Endothelial cell (in vitro differentiated cells): ENCODE measurements at places on chromosomes 3 and 15.

DNA sequence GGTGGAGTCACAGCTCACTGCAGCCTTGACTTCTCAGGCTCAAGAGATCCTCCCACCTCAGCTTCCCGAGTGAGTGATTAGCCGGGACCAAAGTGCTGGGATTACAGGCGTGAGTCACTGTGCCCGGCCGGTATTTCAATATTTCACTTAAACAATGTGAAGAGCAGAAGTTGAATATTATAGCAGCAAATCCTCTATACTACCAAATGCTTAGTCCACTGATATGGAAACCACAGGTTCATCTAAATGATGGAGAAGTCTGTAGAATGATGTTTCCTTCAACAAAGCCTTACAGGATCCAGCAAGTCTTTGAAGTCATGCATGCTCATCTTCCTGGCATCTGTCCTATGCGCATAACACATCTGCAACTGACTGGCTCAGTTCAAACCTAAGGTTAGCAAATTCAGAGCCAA lies 20.3 kb upstream of the UACA start:
- no peak for DNase-seq

DNA sequence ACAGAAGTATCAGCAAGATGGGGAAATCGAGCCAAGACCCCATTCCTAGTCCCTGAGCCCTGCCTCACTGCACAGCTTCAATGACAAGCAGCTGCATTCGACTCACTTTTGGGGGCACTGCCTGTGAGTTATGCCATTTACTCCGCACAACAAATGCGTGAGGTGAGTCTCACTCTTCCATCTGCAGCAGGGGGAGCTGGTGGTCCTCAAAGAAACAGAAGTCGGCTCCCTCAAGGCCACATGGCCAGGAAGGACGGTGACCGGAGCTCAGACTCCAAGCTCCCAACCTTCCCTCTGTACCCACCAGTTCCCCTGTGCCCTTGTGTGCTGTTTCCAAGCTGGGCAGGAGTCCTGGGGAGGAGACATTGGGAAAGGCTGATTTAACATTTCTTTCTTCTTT lies 127.7 kb upstream of the IQSEC1 start:
- peak; percentile 34 for DNase-seq

- DNase-seq: no peak
These were observed 118.7 kb downstream of the NUP210 start for GRCh38 chr3:13301286-13301987.

DNA sequence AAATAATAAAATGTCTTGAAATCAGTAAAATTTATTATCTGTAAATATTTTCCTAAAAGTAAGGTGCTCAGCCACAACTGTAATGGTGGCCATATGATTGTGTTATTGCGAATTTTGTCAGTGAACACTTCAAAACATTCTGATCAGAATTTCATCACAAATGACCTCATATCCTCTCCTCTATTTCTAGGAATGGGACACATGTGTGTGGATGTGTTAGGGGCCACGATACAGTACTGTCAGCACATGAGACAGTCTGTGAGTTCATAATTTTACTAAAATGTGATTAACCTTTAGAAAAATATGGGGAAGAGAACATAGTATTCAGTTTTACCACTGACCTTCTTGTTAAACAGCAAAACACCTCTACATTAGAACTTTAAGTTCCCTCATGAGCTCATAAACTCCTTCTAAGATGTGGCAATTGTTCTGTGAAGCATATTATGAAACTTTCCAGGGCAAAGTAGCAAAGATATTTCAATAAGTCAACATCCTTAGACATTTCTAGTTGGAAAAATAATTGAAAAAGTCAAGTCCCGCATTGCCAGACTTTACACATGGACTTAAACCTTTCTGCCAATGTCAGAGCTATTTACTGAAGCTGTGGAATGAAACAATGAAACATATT lies 158.2 kb upstream of the ABI3BP start:
- DNase-seq: no peak

GRCh38 chr3:58034738-58035523 lies 26.7 kb downstream of the FLNB start:
- no peak for DNase-seq

GRCh38 chr3:123695152-123695551 lies 110.3 kb upstream of the HACD2 start:
- DNase-seq: no peak

GRCh38 chr3:185900228-185900627 lies 37.6 kb downstream of the TRA2B start:
- DNase-seq: no peak

DNA sequence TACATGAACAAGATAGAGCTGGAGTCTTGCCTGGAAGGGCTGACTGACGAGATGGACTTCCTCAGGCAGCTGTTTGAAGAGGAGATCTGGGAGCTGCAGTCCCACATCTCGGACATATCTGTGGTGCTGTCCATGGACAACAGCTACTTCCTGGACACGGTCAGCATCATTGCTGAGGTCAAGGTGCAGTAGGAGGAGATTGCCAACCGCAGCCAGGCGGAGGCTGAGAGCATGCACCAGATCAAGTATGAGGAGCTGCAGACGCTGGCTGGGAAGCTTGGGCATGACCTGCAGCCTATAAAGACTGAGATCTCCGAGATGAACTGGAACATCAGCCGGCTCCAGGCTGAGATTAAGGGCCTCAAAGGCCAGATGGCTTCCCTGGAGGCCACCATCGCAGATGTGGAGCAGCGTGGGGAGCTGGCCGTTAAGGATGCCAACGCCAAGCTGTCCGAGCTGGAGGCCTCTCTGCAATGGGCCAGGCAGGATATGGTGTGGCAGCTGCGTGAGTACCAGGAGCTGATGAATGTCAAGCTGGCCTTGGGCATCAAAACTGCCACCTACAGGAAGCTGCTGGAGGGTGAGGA lies 5.5 kb upstream of the LARP6 start:
- DNase-seq: no peak

- DNase-seq: no peak
These were observed 19.1 kb downstream of the TYRO3 start for GRCh38 chr15:41577863-41578735.

GRCh38 chr3:33787328-33788009 lies 11.0 kb upstream of the PDCD6IP start:
- peak; percentile 52 for DNase-seq

- no peak for DNase-seq
These were observed 31.7 kb downstream of the GPR149 start for GRCh38 chr3:154398084-154398967.

GRCh38 chr3:194204042-194204987 lies 68.4 kb downstream of the HES1 start:
- peak; percentile 24 for DNase-seq

- DNase-seq: no peak
These were observed 43.4 kb downstream of the ARMC8 start for GRCh38 chr3:138230525-138230924.

DNA sequence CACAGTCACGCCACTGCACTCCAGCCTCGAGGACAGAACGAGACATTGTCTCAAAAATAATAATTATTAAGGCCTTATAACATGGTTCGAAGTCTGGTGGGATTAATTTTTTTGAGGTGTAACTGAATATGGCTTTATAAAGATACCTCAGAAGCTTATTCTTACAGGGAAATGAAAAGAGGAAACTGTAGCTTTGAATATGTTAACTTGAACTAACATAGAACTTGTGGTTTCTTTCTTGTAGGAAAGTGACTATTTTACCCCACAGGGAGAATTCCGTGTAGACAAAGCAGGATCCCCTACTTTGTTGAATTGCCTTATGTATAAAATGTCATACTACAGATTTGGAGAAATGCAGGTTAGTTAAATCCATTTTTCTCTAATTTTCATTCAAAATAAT lies 96.3 kb downstream of the STT3B start:
- no peak for DNase-seq

- no peak for DNase-seq
These were observed 12.0 kb upstream of the CTXND1 start for GRCh38 chr15:80264031-80264430.

DNA sequence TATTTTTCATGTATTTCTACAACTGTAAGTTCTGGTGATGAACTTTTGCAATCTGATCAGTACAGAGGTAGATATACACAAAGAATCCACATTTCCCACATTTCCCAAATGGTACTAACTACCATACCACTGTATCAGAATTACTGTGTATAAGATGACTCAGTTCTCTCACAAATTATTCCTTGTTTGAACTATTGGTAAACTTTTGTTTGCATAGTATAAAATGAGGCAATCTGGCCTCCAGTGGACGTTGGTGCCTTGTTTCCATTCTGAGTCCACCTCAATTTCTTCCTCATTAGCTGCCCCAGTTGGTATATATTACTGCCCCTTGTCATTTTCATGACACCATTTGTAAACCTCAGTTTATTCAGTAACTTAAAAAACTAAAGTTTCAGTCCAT lies 38.5 kb downstream of the SPTSSB start:
- no peak for DNase-seq

GRCh38 chr3:147113293-147114044 lies 292.9 kb downstream of the ZIC4 start:
- no peak for DNase-seq

DNA sequence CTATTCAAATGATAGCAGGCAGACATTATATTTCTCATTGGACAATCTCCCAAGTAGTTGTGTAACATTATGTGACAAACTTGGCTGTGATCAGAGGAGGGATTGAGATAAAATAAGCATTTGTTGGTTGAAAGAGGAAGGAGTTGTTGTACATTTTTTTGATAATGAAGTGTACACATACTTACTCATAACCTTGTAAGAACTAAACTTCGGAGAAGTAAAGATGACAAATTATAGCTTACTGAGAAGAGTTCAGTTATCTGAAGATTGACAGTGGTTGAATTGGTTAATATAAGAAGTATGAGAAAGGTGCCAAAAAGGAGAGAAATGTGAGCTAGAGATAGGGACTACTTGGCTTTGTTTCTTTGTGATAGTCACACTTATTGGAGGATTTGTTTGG lies 32.6 kb downstream of the STT3B start:
- DNase-seq: no peak

DNA sequence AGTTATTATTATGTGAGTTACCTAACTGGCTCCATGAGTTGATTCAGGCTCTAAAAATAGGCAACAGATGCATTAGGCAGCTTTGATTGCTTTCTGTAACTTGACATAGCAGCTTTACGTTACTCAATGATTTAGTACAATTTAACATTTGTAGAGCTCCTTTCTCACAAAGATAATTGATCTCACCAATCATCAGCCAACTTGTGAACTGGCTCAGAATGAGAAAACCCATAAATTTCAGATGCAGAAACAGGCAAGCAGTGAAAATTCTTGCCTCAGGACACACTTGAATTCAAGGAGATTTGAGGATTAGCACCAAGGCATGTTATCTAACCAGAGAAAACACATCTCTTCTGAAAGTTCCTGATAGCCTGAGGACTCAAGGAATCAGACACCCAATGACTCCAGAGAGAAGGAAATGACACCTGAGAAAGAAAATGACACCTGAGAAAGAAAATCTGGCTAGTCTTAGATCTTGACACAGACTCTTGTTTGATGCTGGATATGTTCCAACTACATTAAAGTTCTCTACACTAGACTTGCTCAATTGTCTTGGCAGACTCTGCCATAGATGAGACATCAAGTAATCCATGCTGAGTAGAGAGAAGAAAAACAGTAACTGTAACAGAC lies 315.1 kb upstream of the CBLB start:
- no peak for DNase-seq

- DNase-seq: no peak
These were observed 32.4 kb downstream of the LRRC28 start for GRCh38 chr15:99283717-99284116.

- no peak for DNase-seq
These were observed 8.3 kb upstream of the PRR23C start for GRCh38 chr3:139052802-139053600.

- DNase-seq: no peak
These were observed 48.4 kb downstream of the CCNL1 start for GRCh38 chr3:157111518-157111917.

GRCh38 chr15:88440021-88440420 lies 27.2 kb downstream of the MRPL46 start:
- DNase-seq: no peak

- DNase-seq: no peak
These were observed 68.4 kb downstream of the DPH6 start for GRCh38 chr15:35477312-35478262.

DNA sequence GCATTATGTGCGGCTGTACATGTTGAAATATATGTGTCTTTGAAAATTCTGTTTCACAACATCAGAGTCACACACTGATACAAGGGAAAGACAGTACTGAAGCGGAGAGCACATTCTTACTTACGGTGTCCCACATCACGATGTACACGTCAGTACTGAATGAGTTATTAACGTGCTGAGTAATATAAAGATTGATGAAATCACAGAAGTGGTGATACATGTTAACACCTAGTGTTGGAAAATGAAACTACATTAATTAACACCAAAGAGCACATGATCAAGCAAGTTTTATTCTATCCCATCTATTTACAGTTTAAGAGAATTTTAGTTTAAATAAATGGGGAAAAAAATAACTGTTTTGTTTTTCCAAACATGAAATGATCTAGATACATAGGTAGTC lies 15.6 kb downstream of the EOGT start:
- DNase-seq: no peak

- no peak for DNase-seq
These were observed 39.8 kb downstream of the CEMIP start for GRCh38 chr15:80819001-80819400.

DNA sequence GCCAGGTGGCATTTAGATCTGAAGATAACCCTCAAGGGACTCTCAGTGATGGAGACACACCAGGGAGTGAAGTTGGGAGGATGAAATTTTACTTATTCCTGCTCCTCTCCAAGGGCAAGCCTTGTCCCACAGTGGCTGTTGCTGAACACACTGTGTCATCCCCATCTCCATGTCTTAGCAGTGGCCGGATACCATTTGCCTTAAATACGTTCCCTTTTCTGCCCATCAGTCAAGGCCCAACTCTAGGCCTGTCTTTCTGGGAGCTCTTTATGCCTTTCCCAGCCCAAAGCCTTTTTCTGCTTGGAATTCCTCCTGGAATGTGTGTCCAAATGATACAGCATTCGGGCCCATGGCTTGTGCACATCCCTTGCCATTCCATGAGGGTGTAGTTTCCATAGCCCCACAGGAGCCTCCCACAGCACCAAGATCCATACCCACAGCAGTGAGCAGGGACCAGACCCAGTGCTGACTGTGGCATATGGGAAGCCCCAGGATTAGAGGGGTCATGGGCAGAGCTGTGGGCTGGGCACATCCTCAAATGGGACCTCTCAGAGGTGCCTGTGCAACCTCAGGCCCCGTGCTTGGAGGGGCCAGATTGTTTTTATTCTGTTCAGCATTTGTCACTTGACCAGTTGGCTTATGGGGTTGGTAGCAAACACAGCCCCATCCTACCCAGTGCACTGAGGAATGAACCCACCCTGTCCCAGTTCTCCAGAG lies 63.7 kb upstream of the PRR23C start:
- DNase-seq: no peak

- DNase-seq: no peak
These were observed 43.0 kb upstream of the FGF7 start for GRCh38 chr15:49379996-49380395.

DNA sequence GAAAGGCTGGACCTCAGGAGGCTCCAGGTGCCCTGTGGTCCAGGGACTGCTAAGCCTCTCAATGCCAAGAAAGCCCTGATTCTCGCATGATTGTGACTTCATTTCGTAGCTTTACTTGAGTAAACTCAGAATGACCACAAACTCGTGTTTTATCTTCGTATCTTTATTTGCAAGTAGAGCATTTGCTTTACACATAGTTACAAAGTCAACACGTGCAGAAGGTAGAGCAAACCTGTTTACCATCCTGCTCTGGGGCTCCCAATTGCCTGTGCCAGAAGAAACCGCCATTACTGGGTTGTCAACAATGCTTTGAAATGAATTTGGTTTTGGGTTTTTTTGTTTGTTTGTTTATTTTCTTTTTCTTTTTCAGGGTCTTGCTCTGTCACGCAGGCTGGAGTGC lies 5.8 kb upstream of the MESP1 start:
- no peak for DNase-seq
